ENCODE measurements at places on chromosomes 6 and 20.

DNA sequence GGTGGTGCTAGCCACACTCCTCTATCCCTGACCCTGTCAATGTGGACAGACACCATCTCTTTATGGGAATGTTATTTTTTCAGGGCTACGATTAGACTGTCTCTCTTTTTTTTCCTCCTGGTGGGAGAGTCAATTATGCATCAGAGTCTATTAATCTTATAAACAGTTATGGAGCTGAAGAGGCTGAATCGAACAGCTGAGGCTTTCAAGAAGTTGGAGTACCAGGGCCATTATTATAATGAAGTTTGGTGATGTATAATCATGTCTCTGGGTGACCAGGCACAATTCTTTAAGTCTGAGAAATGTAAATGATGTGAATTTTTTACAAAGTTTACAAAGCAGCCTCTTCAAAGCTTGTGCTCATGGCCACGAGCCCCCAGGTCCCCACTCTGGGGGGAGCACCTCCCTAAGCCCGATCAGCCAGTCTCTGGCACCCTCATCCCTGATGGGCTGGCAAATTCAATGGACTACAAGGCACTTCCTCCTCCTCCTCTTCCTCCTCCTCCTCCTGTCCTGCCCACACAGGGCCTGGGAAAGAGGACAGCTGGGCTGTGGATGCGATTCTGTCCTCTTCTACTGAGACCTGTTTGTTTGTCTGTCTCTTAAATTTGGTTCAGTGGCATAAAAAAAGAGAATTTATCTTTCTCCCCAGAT, 43.9 kb upstream of the QKI start:
- DNase-seq = no peak

GRCh38 chr6:170487707-170488329, 65.3 kb downstream of the PSMB1 start:
- DNase-seq = no peak

GRCh38 chr20:6311841-6312655, 189.2 kb upstream of the FERMT1 start:
- no peak for DNase-seq

- no peak for DNase-seq
These were observed 336.6 kb downstream of the PREX1 start for GRCh38 chr20:48490961-48491831.

- DNase-seq = no peak
These were observed 6.5 kb upstream of the BMP6 start for GRCh38 chr6:7719364-7719850.

DNA sequence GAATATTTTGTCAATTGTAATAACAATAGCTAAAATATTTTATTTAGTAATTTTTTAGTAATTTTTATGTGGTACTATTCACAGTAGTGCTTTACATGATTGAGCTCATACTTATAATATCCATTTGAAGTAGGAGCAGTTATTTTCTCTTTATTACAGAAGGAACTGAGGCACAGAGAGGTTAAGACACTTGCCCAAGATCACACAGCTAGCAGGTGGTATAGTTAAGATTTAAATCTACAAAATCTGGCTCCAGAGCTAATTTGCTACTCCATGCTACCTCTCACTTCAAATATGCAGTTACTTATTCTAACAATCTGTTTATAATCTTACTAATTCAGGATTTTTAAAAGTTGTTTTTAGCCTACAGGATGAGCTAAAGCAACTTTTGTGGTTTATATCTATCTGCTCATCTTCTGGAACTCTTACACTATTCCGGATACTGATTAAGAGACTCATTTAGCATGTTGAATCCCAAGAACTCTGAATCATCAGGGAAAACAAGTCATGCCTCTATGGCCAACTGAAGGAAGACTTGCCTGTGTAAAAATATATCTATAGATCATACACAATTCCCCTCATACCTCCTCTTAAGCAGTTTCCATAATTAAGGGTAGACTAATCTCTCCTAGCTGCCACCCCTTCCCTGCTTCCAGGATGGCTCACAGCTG, 324.2 kb downstream of the UBE3D start:
- DNase-seq = no peak

GRCh38 chr20:61640131-61640870, 388.2 kb downstream of the CDH4 start:
- no peak for DNase-seq

DNA sequence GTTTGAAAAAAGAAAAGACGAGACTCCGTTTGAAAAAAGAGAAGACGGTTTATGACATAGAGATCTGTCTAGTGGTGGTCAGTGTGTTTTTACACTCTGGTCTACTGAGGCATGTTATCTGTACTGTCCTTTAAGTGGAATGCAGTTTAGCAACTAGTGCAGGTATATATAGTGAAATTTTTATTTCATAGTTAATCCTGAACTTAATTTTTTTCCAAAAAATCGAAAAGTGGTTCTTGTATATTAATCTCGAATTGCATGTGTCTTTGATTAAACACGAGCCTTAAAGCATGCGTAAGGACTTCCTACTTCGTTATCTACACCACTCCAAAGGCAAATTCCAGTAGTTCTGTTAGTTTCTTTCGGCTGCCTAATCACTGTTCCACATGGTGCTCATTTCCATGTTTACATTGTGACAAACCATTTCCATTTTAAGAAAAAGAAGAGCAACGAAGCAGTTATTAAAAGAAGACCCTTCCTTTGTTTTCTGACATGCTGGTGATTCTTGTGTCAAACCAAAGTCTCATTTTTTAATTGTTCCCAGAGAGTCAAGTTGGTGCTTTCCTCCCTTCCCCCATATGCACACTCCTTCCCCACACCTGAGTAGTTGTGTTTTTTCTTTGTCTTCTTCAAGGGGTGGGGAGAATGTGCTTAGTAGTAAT, 2.3 kb downstream of the SNX9 start:
- DNase-seq = no peak

GRCh38 chr6:39961178-39961577, 26.9 kb upstream of the MOCS1 start:
- no peak for DNase-seq

DNA sequence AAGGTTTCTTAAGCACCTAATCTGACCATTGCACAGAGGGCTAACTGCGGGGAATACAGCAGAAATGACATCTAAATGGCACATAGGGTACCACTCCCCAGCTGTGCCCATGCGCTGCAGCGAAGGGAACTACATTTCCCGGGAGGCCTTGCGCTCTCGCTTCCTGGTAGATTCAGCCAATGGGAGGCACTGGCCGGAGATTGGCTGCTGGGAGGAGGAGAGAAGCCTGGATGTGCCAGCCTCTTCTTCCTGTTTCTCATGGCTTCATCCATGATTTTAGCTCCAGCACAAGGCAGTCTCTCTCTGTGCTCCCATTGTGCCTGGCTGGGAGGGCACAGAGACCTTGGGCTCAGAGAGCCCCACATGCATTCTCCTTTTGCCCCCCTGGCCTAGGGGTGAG, 101.7 kb upstream of the FOXA2 start:
- no peak for DNase-seq

DNA sequence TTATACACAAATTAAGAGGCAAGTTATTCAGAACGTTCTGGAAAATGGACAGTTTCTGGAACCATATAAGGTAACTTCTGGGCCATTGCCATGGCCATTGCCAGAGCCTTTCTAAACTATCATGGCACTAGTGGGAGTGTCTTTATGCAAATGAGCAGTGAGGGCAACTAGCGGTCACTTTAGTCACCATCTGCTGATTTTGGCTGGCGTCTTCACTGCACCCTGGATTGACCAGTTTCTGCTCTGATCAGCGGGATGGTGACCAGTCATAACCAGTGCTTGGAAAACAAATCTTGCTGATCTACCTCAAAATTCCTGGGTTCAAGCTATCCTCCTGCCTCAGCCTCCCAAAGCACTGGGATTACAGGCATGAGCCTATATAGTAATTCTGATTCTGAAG, 7.3 kb upstream of the SNTA1 start:
- DNase-seq = peak; percentile 13

DNA sequence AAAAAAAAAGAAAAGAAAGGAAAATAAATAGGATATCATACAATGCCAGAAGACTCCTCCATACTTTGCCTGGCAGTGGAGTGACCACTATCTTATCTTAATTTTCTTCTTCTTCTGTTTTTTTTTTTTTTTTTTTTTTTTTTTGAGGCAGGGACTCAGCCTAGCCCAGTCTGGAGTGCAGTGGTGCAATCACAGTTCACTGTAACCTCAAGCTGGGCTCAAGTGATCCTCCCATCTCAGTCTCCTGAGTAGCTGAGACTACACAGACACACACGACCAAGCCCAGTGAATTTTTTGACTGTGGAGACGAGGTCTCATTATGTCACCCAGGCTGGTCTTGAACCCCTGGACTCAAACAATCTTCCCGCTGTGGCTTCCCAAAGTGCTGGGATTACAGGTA, 17.1 kb upstream of the MMP9 start:
- no peak for DNase-seq

DNA sequence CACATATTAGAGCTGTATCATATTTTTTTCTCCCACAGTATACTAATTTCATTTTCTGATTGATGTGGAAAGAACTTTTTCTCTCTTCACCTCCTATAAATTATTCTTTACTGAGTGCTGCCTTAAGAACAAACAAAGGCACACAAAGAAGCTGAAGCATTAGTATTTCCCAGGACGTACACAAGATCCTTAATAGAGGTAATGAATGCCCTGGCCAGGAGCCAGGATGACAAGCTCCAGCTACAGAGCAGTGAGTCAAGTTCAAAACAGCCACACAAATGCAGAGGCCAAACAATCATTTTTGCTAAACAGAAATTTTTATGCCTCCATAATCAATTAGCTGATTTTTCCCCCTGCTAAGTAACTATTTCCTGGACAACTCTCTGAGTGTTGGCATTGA, 639.6 kb downstream of the EPHA7 start:
- no peak for DNase-seq

- no peak for DNase-seq
These were observed 43.1 kb upstream of the GATA5 start for GRCh38 chr20:62518911-62519310.

GRCh38 chr6:83474309-83474708, 38.0 kb upstream of the PRSS35 start:
- no peak for DNase-seq

GRCh38 chr6:36221674-36222073, 25.1 kb downstream of the BRPF3 start:
- no peak for DNase-seq

- no peak for DNase-seq
These were observed 1.8 kb upstream of the BIRC7 start for GRCh38 chr20:63233924-63234323.
